Activated naive CD8-positive, alpha-beta T cell treated with anti-CD3 and anti-CD28 coated beads, Interleukin-2, amount 10 ng/mL, durations not matched to agents 7 days and 5 days (primary cell): ENCODE measurements at places on chromosomes 3 and 15.

DNA sequence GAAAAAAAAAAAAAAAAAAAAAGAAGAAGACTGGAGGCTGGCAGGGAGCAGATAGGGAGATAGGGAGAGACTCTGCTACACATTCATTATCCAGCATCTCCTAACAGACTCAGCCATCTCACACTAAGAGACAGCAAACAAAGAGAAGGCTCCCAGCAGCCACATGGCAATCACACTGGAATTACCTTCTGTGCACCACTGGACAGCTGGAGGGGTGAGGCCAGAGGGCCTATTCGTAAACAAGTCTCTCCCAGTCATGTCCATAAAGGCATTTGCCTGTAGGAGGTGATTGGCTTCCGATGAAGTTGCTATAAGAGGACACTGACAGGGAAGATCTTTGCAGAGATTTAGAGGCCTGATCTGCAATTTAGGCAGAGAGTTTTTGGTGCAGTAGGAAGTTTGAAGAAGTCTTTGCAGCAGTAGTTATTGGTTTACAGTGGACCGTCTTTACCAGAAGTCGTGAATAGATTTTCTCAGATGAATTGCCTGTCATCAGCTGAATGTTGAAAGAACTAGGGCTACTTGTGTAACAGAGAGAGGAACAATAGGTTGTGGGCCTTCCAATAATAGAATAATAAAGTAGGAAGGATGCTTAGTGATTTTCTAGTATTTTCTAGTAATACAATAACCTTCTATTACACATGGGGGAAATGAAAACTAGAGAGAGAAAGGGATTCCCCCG is 89.7 kb downstream of the TP63 start:
- no peak for DNase-seq

GRCh38 chr15:96359616-96360521 is 29.4 kb downstream of the NR2F2 start:
- peak; percentile 32 for DNase-seq

- no peak for DNase-seq
Measured at GRCh38 chr3:73500321-73500720, 124.4 kb downstream of the PDZRN3 start.

GRCh38 chr3:24136624-24137310 is 191.7 kb downstream of the NR1D2 start:
- DNase-seq = no peak

DNA sequence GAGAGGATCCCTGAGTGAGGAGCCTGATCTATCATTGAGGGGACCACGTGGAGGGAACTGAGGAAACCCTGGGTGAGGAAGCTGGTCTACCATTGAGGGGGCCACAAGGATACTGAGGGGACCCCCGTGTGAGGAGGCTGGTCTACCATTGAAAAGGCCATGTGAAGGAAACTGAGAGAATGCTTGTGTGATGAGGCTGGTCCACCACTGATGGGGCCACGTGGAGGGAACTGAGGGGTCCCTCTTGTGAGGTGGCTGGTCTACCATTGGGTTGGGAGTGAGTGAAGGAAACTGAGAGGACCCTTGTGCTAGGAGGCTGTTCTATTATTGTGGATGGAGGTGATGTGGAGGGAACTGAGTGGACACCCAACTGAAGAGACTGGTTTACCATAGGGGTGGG is 161.3 kb downstream of the FBLN2 start:
- peak; percentile 10 for DNase-seq

- no peak for DNase-seq
Measured at GRCh38 chr15:47682661-47683060, 34.6 kb upstream of the SEMA6D start.

DNA sequence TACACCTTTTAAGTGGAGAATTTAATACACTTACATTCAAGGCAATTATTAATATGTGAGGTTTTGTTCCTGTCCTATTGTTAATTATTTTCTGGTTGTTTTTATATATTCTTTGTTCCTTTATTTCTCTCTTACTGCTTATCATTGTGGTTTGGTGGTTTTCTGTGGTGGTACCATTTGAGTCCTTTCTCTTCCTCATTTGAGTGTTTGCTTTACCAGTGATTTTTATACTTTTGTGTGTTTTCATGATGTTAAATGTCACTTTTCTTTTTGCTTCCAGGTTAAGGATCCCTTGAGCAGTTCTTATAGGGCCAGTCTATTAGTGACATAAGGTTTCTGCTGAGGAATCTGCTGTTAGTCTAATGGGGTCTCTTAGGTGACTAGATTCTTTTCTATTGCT is 116.5 kb downstream of the LRRK1 start:
- no peak for DNase-seq

DNA sequence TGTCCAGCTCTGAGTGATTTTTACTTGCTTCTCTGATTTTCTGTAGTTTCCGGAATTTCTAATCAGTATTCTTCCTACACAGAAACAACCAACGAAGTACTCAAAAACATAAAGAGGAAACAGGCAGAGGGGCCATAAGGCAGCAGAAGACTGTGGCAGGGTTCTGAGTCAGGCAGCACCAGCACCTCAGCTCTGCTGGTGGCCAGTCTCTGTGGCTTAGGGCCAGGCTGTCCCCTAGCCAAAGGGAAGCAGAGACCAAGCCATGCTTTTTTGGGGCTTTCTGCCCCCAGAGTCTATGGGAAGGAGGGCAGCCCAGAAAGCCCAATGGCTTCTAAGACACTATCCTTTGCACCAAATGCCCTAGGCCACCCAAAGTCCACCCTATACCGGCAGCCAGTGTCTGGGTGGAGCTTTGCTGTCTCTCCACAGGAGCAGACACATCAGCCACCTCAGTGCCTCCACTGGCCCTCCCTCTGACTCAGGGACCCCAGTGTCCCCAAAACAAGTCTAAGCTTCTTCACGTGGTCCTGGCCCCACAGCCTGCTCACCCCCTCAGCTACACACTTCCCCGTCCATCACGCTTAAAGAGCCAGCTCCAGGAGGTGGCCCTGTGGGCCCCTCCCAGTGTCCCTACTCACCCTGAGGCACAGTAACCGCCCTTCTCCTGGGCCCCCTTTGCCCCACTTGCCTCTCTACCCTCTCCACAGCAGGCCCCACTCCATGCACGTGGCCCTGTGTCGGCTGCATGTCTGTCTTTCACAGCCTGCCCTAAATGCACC is 46.2 kb downstream of the CCDC12 start:
- DNase-seq = no peak

- no peak for DNase-seq
Measured at GRCh38 chr3:46750555-46751038, 32.9 kb upstream of the PRSS50 start.

- DNase-seq = no peak
Measured at GRCh38 chr3:63966871-63967270, 54.7 kb upstream of the SCAANT1 start.

DNA sequence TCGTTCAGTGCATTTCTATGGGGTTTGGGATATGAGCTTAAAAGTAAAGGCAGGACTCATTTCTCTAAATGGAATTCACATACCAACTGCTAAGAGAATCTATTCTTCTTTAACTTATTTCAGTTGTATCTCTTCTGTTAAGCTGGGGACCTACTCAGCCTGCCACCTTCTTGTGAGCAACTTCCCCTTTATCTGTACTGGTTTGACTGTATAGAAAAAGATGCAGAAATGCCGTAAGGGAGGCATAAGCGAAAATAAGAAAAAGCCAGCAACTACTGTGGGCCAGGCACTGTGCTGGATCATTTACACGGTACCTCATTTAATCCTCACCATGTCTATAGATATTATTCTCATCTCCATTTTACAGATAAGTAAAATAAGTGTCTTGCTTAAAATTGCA is 38.4 kb downstream of the RBMS3 start:
- DNase-seq = no peak

GRCh38 chr3:3101660-3102458 is 8.3 kb downstream of the IL5RA start:
- DNase-seq = no peak

DNA sequence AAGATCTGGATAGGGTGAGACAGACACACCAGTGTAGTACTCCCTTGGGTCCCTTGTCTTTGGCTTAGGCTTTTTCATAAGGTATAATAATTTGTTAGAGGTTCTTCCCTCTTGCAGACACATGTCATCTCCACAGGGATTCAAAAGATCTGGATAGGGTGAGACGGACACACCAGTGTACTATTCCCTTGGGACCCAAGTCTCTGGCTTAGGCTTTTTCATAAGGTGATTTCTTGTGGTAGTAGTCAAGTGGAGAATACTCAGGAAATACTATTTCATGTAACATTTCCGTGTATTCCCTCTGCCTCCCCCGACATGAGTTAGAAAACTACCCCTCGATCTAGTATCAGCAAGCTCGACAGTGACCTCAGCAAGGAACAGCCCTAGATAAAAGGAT is 954 bp upstream of the MAPKBP1 start:
- no peak for DNase-seq

DNA sequence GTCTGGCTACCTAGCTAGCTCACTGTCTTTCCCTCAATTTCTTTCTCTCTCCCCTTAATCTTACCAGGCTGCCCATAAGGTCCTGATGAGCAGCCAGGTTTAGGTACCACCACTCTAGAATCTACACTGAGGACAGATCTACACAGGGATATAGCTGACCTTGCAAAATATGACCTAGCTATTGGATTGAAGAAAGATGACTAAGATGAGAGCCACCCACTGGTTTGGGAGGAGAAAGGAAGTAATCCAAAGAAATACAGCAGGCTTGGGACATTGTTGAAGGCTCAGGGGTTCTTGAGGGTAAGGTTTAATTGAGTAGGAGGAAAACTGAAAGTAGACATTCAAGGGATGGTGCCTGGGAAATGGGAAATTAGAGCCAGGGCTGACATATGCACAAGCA is 142.0 kb upstream of the TMC3 start:
- no peak for DNase-seq

GRCh38 chr3:81752604-81753003 is 8.8 kb downstream of the GBE1 start:
- no peak for DNase-seq

GRCh38 chr3:31137718-31138465 is 243.4 kb upstream of the GADL1 start:
- DNase-seq = no peak

- DNase-seq = no peak
Measured at GRCh38 chr15:95024351-95024750, 793.0 kb downstream of the MCTP2 start.

DNA sequence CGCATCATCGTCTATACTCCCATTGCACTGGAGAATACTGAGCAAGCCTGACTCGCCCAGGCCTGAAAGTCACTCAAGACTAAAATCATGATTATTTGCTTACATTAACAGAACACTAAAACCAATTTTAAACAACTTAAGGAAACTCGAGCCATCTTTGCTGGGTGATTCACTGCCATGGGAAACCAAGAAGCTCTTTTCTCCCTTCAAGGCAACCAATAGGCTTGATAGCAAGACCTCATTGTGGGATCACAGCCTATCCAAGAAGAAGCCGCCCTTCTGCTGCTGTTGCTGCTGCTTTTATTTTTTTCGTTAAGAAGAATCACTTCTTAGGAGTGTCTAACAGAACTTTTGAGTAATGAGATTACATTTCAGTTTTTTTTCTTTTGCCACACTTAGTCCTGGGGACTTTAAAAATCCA is 479.4 kb downstream of the FOXP1 start:
- no peak for DNase-seq

DNA sequence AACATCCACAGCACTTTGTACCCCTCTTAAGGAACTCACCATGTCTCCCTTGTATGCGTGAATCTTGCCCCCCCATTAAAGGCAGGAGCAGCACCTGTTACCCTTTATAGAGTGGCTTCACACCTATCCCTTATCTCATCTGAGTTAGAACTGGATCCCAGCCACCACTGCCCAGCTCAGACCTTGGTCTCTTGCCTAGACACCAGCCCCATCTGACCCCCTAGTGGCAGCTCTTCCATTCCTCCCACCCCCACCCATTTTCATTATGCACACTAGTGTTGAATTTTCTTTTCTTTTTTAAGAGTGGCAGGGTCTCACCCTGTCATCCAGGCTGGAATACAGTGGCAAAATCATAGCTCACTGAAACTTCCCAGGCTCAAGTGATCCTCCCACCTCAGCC is 3.2 kb upstream of the ZFYVE19 start:
- no peak for DNase-seq
